ENCODE measurements at places on chromosomes 6 and 20.

DNA sequence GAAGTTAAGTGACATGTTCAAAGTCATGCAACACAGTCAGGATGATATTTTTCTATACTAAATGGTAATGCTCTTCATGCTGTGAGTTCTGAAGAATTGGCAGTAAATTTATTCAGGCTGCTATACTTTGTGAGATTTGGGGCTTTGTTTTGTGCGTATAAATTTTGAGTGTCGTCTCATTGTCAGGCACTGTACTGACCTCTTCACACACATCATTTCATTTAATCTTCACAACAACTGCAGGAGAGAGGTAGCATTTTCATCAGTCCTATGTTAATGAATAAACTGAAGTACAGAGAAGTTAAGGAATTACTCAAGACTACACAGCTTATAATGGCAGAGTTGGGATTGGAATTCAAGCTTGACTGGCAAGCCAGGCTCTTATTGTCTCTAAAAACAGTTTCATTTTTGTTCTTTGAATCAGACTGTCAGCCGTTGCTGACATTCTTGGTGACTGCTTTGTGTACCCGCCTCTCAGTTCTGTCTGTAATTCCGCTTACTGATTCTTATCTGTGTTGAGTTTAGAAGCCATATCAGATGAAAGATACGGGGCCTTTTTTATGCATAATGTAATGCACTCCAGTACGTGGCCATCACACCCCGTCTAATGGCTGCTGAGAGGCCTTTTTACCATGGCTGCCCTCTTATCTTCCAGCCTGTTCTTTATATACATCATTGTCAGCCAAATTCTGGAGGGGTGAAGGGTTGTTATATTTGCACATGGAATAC is 274.9 kb downstream of the UTRN start:
- peak; percentile 11 for DNase-seq

DNA sequence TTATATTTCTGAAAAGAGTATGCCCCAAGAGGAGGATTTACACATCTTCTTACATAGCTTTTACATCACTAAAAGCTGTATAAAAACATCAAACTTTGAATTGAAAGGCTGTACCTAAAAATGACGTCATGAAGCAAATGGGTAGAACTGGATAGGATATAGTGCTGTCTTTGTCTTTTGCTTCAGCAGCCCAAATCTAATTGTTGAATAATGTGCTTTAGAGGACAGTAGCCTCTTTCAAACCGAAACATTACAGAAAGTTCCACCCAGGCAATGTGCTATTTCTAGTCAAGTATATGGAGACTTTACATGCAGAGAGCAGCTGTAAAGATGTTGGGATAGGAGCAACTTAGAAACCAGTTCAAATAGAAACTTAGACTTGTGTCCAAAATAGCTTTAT is 51.9 kb downstream of the ADGRG6 start:
- no peak for DNase-seq

DNA sequence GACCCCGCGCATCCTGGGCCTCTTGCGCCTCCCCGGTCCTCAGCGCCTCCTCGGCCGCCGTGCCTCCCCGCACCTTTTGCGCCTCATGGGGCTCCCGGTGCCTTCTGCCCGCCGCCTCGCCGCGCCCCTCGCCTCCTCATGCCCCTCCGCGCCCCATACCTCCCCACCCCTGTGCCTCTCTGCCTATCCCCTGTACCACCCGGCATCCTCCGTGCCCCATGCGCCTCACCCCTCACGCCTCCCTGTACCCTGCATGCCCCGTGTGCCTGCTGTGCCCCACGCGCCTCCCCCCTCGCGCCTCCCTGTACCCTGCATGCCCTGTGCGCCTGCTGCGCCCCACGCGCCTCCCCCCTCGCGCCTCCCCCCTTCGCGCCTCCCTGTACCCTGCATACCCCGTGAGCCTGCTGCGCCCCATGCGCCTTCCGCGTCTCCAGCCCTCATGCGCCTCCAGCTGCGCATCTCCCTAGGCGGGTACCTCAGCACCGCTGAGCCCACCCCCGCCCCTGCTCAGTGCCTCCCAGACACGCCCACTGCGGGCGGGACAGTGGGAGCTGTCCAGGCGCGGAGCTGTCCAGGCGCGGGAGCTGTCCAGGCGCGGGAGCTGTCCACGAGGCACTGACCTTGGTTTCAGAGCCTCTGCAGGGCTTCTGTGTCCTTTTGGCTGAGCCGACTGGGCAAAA is 37.1 kb downstream of the IGF2R start:
- no peak for DNase-seq

DNA sequence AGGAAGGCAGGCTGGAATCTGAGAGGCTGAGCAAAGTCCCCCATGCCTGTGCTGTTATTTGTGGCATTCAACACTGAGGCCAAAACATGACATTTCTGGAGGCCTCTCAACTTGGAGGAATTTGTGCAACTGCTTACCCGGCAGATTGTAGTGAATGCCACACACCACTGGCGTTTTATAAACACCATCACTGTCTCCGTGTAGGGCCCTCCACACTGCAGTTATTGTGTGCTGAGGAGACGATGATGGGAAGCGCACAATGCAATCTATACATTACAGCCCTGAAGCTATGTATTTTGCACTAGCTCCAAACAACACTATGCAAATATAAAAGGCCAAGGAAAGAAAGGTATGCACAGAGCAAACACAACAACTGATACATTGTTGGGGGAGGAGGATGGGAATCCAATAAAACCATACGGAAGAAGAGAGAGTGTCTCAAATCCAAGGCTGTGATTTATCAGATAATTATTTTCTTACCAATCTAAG is 106.5 kb downstream of the SMLR1 start:
- no peak for DNase-seq

- no peak for DNase-seq
Observed at GRCh38 chr6:139650941-139651340, 276.5 kb upstream of the CITED2 start.

DNA sequence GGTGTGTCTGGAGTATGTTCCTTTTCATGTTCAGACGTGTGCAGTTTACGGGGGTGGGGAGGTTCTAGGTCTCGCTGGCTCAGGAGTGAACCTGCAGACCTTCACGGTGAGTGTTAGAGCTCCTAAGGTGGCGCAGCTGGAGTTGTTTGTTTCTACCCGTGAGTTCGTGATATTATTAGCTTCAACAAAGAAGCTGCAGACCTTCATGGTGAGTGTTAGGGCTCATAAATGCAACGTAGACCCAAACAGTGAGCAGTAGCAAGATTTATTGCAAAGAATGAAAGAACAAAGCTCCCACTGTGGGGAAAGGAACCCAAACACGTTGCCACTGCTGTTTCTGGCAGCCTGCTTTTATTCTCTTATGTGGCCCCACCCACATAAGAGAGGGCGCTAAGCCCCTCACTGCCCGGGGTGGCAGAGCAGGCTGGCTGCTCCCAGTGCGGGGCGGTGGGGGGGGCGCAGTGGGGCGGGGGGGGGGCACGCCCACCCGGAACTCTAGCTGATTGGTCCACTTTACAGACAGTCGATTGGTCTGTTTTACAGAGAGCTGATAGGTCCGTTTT is 41.3 kb upstream of the GMPR start:
- no peak for DNase-seq

DNA sequence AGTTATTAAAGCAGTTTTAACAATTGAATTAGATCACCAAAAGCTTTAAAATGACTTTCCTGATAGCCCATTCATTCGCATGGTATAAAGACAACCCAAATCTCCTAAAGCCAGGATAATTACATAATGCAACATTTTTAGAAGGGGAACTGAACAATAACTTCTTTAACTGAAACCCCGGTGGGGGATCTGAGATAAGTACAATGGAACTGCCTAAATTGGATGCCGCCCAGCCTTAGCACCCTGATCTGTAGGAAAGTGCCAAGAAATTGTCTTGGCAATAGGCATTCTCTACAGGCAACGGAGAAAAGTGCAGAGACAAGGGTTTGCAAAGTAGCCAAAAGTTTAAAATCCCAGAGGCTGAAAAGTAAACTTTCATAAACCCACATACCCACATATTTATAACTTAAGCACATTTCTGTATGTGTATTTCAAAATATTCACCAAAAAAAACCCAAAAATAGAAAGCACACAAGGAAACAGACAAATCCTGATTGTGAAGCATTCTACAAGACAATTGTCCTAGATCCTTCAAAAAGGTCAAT is 98.8 kb upstream of the BEND6 start:
- no peak for DNase-seq

GRCh38 chr6:165707067-165707853 is 44.2 kb upstream of the PDE10A start:
- DNase-seq, result no peak

- DNase-seq, result no peak
Observed at GRCh38 chr20:53800418-53800817, 206.8 kb upstream of the ZNF217 start.

- DNase-seq, result no peak
Observed at GRCh38 chr20:47202733-47203667, 153.5 kb downstream of the ZMYND8 start.

DNA sequence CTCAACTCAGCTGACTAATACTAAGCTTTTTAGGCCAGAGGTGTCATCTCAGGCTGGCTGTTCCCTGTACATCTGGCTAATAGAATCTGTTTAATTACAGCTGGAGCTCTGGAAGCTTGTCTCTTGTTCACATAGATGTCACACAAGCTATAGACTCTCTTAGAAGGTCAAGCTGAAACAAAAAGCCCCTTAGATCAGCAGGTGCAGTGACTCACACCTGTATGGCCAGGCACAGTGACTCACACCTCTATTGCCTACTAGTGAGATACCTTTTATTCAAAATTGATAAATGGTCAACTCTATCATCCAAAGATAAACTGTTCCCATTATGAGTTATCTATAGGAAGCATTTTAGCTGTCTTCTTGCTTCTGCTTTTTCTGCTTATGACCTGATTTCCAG is 29.9 kb upstream of the MTHFD1L start:
- DNase-seq, result no peak

DNA sequence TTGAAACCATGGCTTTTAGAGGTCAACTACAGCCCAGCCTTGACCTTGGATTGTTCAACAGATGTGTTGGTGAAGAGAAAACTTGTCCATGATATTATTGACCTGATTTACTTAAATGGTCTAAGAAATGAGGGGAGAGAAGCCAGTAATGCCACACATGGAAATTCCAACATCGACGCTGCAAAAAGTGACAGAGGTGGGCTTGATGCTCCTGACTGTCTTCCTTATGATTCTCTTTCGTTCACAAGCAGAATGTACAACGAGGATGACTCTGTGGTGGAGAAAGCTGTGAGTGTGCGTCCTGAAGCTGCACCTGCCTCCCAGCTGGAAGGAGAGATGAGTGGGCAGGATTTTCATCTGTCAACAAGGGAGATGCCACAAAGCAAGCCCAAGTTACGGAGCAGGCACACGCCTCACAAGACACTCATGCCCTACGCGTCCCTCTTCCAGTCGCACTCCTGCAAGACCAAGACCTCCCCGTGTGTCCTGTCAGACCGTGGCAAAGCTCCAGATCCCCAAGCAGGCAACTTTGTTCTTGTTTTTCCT is 16.2 kb downstream of the TTLL2 start:
- no peak for DNase-seq

Data from activated naive CD4-positive, alpha-beta T cell treated with anti-CD3 and anti-CD28 coated beads, Interleukin-2, amount 50 U/mL, for 16 hours (primary cell).